HCEC 1CT (cell line): ENCODE measurements at places on chromosomes 7 and 10.

DNA sequence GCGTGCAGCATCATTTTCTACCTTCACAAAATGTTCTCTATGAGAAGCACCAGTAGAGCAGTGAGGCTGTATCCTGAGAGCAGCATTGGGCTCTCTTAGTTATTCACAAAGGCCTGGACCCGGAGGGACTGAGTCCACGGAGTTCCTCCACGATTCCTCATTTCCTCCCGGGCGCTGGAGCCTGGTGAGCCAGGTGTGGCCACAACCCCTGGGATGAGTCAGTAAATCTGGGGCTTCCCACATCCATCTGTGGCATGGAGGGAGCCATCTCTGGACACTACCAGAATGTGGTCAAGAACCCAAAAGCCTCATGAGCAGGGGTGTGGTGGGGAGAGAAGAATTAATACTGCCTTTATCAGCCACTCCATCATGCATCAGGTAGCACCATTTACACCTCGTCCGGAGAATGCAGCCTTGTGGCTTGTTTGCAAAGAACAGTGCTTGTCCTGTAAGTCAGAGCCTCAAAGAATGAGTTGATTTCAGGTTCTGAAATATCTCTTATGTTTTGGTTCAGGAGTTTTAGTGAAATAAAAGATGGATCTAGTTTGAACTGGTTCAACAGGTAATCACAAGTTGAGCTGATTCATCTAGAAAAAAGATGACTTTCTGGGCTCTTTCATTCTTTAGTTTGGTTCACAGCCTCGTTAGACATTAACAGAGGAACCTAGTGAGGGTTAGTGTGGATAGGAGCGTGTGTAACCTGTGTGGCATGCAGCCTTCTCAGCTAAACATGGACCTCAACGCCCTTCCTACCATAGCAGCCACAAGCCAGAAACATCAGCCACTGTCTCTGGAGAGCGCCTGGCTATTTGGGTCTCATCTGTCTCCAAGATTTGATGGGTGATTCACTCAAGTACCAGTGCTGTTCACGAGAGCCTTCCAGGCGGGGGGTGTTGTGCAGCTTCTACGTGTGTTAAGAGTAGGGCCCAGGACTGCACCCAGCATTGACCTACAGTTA, 95.2 kb downstream of the WDR37 start:
- DNase-seq: no peak

DNA sequence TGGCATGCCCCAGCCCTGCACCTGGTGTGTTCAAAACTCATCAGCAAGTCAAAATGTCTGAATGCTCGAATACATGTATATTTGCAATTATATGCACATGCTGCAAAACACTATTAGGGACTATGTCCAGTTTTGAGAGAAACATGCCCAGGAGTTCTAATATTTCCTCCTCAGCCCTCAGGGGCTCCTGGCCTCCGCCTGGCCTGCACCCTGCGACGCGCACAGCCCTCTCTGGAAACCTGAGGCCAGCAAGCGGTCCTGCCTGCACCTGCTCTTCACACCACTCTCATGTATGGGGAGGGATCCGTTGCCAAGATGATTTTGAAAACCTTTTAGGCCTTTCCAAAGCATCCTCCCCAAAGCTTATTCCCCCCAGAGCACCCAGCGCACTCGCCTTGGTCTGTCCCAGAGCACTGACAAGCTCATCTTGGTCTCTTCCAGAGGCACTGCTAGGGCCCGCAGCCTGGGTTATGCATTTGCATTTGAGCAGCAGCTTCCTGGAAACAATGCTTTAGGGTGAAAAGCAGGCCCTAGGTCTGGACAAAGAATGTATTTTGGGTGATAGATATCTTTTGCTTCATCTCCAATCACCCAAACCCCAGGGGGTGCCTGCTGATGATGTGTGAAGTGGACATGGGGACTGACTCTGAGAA, 22.6 kb upstream of the CNPY1 start:
- DNase-seq: no peak

DNA sequence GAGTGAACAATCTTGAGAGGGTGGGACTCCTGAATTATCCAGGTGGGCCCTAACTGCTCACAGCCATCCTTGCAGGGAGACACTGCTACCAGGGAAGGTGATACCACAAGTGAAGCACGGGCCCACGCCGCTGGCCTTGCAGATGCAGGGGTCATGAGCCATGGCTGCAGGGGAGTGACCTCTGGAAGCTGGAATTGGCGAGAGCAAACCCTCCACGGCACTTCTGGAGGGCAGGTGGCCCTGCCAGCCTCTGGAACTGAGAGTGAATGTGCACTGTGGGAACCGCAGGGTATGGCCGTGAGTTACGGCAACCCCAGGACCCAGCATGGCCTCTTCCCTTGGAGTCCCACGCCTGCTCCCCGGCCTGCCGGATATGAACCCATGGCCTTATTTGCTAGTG, 37.5 kb downstream of the STK32C start:
- no peak for DNase-seq

DNA sequence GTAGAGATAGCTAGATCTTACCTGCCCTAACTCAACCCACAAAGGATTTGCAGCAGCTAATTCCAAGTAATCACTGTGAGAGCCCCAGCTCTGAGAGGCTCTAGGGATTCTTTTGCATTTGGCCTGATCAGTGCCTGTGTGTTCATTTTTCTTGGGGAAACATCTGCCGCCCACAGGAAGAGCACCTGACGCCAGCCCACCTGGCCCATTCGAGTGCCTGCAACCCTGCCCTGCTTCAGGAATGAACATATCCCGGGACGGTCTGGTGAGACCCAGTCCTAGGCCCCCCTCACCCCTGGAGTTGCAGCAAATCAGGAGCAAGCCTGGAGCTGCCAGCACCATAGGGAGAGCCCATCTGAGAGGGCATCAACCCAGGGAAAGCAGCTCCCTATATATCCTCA, 38.8 kb downstream of the GSDME start:
- DNase-seq: no peak

DNA sequence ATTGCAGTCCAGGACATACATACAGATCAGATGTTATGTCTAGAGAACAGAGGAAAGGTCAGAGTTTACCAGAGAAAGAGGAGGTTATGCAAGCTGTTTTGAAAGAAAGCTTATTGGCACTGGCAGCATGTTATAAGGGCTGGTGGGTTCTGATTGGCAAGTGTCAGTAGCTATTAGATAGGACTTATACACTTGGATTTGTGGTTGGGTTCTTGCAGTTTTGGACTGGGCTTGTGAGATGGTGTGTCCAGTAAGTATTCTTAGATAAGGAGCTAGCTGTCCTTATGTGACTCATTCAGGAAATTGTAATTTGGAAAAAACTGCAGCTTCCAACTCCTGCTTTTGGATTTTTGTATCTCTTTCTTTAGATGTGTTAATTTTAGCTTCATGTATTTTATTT, 130.7 kb upstream of the NAMPT start:
- no peak for DNase-seq

- no peak for DNase-seq
Measured at GRCh38 chr7:98267303-98267702, 14.2 kb upstream of the BRI3 start.

- DNase-seq: no peak
Measured at GRCh38 chr7:120867932-120868331, 10.0 kb upstream of the TSPAN12 start.

- DNase-seq: peak; percentile 57
Measured at GRCh38 chr10:126373972-126374371, 14.3 kb downstream of the ADAM12 start.

GRCh38 chr7:128893251-128894100, 17.0 kb downstream of the KCP start:
- DNase-seq: no peak

- no peak for DNase-seq
Measured at GRCh38 chr7:146875237-146875785, 758.7 kb downstream of the CNTNAP2 start.

GRCh38 chr7:70660154-70660818, 471.7 kb upstream of the GALNT17 start:
- DNase-seq: no peak
